ENCODE measurements at places on chromosomes 7 and 10.

DNA sequence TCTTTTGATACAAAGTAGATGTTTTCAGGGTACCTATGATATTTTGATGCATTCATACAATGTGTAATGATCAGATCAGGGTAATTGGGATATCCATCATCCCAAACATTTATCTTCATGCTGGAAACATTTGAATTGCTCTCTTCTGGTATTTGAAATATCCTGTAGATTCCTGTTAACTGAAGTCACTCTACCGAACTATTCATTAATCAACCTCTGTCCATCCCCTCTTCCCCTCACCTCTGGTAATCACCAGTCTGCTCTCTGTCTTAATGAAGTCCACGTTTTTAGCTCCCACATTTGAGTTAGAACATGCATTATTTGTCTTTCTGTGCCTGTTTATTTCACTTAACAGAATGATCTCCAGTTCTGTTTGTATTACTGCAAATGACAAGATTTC is 11.3 kb downstream of the MTG1 start:
- DNase-seq = no peak

DNA sequence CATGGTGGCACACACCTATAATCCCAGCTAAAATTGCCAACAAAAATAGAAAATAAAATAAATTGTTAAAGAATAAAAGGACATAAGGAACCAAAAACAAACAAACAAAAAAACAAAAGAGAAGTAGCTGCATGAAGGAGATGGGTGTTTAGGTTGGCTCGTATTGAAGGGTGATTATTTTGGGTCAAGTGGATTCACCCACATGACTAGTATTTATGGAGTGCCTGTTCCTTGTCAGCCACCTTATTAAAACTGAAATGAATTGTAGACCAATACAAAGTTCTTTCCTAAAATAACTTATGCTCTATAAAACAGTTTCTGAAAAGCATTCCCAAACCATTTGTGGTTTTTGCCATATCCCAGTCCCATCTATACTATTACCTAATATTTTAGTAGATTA is 138.7 kb downstream of the BTAF1 start:
- DNase-seq = no peak

GRCh38 chr10:19209319-19209718 is 160.7 kb downstream of the MALRD1 start:
- no peak for DNase-seq

GRCh38 chr10:79383974-79384606 is 36.8 kb downstream of the PPIF start:
- DNase-seq = no peak

DNA sequence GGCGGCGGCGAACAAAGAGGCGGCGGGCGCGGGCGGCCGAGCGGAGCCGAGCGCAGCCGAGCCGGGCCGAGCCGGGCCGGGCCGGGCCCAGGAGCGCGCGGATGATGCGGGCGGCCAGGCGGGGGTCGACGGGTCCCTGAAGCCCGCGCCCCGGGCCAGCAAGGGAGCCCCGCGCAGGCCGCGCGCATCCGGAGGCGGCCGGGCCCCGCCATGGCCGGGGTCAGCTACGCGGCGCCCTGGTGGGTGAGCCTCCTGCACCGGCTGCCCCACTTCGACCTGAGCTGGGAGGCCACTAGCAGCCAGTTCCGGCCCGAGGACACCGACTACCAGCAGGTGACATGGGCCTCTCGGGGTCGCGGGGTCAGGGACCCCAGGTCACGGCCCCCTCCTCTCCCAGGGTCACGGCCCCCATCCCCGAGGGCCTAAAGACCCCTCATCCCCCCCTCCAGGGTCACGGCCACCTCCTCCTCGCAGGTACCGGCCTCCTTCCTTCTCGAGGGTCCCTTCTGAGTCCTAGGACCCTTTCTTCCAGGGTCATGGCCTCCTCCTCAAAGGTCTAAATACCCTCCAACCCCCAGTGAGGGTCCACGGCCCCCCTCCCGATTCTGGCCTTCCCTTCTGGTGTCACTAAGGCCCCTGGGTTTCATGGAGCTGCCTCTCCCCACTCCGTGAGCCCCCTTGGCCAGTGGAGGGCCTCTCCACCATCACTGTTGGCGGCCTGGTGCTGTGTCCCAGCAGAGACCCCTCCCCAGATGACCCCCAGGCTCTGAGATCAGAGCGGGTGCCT is at the start of gene TTYH3:
Gene TTYH3 (plus strand): TSS at position 41 of the 787 bp plus-strand sequence. CDS start 170 bp downstream, at position 211.
- DNase-seq = no peak

- DNase-seq = no peak
Measured at GRCh38 chr10:117980216-117980615, 66.5 kb downstream of the RAB11FIP2 start.

DNA sequence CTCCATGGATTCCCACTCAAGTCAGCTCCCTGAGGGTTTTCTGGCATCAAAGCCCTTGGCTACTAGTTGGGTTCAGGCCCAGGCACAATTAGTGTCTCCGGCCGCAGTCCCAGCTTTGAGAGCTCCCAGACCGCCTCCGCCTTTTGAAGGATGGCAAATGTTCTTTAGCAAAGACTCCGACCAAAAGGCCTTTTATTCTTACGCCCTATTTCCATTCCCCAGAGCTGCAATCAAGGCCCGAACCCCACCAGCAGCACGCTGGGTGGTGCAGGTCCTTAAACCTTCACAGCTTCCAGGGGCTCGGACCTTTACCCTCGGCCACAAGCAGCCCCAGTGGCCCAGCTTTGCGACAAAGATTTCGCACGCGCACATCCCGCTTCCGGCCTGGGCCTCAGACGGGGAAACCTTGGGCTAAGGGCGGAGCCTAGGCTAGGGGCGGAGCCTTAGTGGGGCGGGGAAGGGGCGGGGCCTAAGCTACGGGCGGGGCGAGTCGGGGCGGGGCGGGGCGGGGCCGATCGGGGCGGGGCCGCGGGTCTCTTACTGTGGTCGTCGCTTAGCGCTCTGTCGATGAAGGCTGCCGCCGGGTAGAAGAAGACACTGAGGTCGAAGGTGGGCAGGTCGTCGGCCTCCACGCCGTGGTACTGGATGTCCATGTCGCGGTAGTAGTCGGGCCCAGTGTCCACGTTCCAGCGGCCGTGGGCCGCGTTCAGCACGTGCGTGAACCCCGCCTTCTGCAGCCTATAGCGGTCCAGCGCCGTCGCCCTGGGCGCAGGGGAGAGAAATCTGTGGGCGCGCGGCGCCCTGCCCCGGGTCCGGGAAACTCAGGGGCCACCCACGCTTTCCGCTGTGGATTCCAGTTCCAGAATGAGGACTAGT is 68.0 kb upstream of the SAMD8 start:
- no peak for DNase-seq

DNA sequence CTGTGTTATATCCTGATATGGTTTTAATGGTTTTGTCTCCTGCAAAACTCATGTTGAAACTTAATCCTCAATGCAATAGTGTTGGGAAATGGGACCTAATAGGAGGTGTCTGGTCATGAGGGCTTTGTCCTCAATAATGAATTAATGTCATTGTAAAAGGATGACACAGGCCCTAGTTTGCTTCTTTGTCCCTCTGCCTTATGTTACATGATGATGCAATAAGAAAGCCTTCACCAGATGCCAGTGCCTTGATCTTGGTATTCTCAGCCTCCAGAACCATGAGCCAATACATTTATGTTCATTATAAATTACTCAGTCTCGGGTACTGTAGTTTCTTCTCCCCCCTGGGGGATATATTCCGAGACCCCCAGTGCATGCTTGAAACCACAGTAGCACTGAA is 1247.4 kb upstream of the SORCS1 start:
- DNase-seq = no peak

- no peak for DNase-seq
Measured at GRCh38 chr7:74040101-74040790, 12.3 kb downstream of the ELN start.

- DNase-seq = no peak
Measured at GRCh38 chr10:78626471-78626870, 442.3 kb upstream of the ZMIZ1 start.

- no peak for DNase-seq
Measured at GRCh38 chr7:141709318-141709717, 1.2 kb downstream of the WEE2 start.

DNA sequence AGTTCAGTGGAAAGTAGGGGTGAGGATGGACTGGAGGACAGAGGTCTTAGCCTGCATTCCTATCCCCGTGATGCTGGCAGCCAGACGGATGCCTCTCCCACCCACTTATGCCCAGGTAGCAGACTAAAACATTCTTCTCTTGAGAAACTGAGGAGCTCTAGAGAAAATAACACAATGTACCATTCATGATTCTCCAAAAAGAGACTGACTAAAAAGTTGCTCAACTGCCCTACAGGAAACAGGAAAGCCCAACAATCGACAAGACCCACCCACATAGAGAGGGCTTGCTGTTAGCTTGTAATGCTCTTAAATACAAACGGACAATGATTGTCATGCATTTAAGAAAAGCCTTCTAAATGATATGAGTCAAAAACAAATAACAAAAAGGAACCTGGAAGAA is 33.2 kb upstream of the PDE1C start:
- DNase-seq = no peak

DNA sequence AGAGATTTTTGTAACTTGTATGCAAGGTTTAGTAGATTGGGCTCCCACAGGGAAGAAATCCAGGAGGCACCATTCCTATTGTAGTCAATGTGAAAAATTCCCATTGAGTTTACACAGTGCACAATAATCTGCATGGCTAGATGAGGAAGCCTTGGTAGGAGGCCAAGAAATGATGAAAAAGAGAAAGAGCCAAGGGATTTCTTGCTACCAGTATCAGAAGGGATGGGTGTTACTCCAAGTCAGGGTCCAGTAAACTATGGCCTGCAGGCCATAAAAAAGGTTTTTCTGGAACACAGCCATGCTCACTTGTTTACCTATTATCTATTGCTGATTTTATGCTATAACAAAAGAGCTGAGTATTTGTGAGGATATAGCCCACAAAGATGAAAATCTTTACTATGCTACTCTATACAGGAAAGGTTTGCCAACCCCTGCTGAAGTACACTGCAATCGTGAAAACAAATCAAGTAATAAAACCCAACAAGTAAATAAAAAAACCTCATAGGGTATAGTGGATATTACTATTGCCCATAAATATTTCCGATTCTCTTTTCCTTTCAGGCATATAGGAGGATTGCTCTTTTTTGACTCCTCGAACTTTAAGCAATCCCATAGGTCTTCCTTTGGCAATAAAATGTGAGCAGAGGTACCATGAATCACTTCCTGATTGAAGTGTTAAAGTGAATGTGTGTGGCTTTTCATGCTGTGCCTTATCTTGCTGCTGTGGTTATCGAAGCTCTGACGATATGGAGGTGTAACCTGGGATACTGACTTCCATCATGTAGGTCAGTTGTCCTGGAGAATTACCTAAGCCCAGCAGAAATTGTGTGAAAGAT is 256.3 kb upstream of the MAGI2 start:
- DNase-seq = no peak

GRCh38 chr10:63260860-63261251 is 127.7 kb downstream of the NRBF2 start:
- DNase-seq = no peak

- no peak for DNase-seq
Measured at GRCh38 chr7:27115221-27116026, 12.9 kb upstream of the HOXA2 start.

DNA sequence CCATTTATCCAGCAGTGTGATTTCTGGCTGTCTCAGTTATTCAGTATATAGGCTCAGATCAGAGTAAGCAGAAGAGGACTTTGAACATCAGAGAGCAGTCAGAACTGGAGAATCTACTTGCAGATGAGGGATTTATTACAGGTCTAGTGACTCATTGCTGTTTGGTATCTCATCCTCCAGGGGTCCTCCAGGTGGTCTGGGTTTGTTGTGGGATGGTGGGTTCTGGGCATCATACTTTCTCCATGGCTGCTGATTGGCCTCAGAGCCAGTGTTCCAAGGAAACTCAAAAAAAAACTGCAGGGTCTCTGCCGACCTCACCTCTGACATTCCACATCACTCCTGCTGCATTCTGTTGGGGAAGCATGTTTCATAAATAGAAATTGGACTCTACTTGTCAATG is 214.8 kb downstream of the CNTNAP2 start:
- DNase-seq = no peak

GRCh38 chr10:88531392-88532052 is 51.6 kb downstream of the RNLS start:
- no peak for DNase-seq

DNA sequence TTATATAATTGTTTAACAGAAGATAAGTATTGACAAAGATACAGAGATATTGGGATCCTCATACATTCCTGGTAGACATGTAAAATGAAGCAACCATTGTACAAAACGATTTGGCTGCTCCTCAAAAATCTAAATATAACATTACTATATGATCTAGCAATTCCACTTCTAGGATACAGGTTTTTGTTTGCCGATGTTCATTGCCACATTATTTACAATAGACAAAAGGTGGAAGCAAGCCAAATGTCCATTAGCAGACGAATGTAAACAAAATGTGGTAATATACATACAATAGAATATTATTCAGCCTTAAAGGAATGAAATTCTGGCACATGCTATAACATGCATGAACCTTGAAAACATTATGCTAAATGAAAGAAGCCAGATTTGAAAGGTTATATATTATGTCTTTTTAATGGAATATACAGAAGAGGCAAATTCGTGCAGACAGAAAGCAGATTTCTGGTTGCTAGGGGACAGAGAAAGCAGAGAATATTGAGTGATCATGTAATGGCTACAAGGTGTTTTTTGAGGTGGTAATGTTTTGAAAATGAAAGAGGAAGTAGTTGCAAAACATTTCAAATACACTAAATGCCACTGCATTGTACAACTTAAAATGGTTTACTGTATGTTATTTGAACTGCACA is 44.9 kb downstream of the POLR1F start:
- no peak for DNase-seq

DNA sequence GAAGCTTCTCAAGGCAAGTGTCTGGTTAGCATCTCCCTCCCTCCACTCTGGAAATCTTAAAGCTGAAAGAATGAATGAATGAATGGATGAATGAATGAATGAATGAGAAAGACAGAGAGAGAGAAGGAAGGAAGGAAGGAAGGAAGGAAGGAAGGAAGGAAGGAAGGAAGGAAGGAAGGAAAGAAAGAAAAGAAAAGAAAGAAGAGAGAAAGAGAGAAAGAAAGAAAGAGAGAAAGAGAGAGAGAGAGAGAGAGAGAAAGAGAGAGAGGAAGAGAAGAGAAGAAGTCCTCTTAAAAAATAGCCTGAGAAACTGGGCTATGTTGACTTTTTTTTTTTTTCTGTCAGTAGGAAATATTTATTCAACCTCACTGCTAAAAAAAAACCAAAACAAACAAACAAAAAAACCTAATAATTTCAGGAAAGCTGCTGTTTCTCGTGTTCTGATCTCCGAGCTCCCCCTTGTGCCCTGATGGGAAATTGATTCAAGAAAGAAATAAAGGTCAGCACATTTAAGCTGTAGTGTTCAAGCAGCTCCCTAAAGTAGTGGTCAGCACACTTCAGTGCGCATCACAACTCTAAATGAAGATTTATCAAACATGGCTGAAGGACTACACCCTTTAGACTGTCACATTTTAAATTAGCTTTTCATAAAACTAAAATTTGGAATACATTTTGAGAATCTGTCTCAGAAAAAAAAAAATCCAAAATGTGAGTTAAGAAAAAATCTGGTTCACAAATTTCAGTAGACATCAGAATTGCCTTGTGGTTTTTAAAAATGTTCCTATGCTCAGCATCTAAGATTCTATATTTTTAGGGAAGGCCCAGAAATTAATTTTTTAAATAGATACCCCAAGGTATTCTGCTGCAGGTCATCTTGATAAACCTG is 154.3 kb downstream of the ELAPOR2 start:
- no peak for DNase-seq
